Activated CD4-positive, alpha-beta T cell treated with anti-CD3 and anti-CD28 coated beads for 36 hours (primary cell): ENCODE measurements at places on chromosomes 16 and 17. TPM values are rescaled to one million over a fixed set of nuclear protein-coding genes. Genes with fewer than 3 reads are reported as not detected.
A peak's percentile ranks its signal among the peaks of the same experiment; 100 is the strongest.

The PEX12 gene
- 6.1 TPM for total RNA-seq

GRCh38 chr16:50814541-50814940 lies 72.7 kb downstream of the CYLD start:
- H3K4me3 ChIP-seq: no peak overlapping the region
- H3K4me1 ChIP-seq: no peaks in the 10 kb centered on the region
- no peaks in the 10 kb centered on the region for H3K36me3 ChIP-seq
- DNase-seq: no peak
- H3K27ac ChIP-seq: no peak overlapping the region

The KCNH4 gene
- total RNA-seq: 0.53 TPM

The IRX3 gene
- not detected for total RNA-seq

DNA sequence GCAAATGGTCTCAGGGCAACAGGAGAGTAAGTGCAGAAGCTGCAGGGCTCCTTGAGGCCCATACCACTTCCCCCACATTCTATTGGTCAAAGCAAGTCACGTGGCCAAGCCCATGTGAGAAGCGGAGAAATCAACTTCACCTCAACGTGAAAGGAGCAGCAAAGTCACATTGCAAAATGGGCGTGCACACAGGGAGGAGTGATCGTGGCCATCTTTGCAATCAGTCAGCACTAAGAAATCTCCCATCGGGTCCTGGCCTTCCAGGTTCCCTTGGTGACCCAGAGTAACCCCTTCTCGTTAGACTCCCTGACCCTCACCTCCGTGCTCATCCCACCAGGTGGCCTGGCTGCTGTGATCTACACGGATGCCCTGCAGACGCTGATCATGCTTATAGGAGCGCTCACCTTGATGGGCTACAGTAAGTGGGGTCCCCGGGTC lies 38.0 kb downstream of the SLC5A11 start:
- DNase-seq: no peak
- no peaks in the 10 kb centered on the region for H3K27me3 ChIP-seq
- no peaks in the 10 kb centered on the region for H3K36me3 ChIP-seq
- no peaks in the 10 kb centered on the region for H3K4me1 ChIP-seq
- no peak overlapping the region for H3K4me3 ChIP-seq

DNA sequence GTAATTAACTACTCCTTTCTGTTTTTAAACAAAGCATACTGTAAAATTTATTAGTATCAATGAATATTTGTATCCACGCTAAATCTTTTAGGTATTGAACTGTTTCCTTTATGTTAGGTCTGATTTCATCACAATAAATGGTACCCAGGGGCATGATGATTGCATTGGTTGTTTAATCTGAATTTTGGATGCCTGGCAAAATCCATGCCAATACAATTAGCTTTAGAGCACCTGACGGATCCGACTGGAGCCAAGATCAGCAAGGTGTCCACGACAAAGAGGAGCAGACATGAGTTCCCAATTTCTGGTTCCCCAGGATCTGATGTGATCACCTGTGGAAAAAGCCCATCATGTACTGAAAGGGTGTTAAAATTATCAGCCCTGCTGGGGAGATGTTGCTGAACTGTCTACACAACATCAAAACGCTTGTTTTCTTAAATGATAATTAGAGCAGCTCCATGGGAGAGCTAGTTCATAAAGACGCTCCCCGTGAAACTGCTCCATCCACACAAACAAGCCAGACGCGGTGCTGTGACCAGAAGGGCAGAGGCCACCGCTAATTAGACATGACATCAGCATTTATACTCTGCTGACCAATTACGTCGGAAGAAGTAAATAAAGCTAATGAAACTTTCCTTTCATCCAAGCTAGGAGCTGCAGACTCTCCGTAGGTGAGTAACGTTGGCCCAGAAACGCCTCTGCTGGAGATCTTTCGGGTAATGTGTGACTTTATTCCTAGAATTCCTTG lies 151.7 kb downstream of the CPPED1 start:
- H3K4me3 ChIP-seq: no peak overlapping the region
- H3K36me3 ChIP-seq: no peaks in the 10 kb centered on the region
- no peak overlapping the region for H3K27ac ChIP-seq
- H3K4me1 ChIP-seq: peaks cover 11% of the 10 kb centered on the region

GRCh38 chr17:58207451-58207850 lies 11.6 kb downstream of the MKS1 start:
- H3K4me3 ChIP-seq: no peak overlapping the region
- H3K36me3 ChIP-seq: peaks cover 10% of the 10 kb centered on the region
- no peak overlapping the region for H3K27ac ChIP-seq
- H3K27me3 ChIP-seq: no peaks in the 10 kb centered on the region
- no peak for DNase-seq

- peaks cover 65% of the 10 kb centered on the region for H3K4me1 ChIP-seq
- no peaks in the 10 kb centered on the region for H3K27me3 ChIP-seq
Measured at GRCh38 chr17:14123619-14124278, 54.4 kb downstream of the COX10 start.

The OXLD1 gene
- total RNA-seq: 45.3 TPM

DNA sequence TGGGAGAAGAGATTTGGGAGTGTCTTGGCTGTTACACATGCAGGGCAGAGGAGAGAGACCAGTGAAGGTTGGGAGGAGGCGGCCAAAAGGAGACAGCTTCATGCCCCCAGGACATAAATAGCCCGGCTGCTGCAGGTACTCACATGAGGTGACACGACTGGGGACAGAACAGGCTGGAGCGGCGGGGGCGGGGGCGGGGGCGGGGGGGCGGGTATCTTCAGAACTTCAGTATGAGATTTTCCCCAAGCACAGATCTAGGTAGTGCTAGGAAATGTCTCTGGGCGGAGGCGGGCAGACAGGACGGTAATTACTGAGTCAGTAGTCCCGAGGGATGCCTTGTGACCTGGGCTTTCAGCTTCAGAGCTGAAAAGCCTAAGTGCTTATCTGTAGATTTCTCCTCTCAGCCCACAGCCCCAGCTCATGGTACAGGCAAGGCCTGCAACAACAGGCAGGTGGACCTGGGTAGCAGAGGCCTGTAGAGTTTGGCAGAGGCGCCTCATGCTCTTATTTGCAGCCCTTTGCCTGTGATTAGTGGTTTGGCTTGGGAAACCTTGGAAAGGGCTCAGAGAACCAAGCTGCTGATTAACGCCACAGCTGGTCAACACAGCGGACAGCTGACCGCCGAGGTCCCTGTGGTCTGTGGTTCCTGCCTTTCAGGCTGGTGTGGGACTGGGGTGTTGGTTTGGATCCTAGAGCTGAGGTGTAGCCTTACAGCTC lies 24.5 kb downstream of the UNK start:
- H3K27ac ChIP-seq: peak overlapping the region; percentile 74
- no peak overlapping the region for H3K4me3 ChIP-seq
- H3K4me1 ChIP-seq: peaks cover 4% of the 10 kb centered on the region
- DNase-seq: no peak
- no peaks in the 10 kb centered on the region for H3K27me3 ChIP-seq

The PTX4 gene
- not detected for total RNA-seq

DNA sequence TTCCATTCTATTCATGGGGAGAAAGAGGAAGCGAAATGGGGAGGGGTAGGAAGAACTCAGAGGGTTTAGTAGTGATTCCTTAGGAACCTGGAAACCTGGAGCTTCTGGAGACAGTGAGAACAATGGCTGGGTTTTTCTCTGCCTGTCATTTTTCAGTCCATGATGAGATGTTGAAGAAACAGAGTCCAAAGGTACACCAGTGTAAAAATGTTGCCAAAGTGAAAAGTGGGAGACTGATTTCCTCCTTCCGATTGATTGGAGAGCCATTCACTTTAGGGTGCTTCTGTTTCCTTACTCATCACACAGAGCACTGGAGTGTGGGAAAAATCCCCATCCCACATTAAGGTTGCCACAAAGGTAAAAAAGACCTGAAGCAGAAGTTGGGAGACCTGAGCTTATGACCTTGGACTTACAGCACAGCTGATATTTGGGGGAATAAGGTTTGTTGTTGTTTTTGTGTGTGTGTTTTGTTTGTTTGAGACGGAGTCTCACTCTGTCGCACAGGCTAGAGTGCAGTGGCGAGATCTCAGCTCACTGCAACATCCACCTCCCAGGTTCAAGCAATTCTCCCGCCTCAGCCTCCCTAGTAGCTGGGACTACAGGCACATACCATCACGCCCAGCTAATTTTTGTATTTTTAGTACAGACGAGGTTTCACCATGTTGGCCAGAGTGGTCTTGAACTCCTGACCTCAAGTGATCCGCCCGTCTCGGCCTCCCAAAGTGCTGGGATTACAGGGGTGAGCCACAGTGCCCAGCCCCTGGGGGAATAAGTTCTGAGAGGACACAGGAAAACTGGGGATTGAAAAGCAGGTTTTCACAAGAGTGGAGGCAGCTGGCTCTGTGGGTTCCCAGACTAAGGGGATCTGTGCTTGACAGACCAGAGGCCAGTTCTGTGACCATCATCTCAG lies 1.4 kb upstream of the DHX8 start:
- peak overlapping the region; percentile 2 for H3K27ac ChIP-seq
- peaks cover 17% of the 10 kb centered on the region for H3K4me1 ChIP-seq

DNA sequence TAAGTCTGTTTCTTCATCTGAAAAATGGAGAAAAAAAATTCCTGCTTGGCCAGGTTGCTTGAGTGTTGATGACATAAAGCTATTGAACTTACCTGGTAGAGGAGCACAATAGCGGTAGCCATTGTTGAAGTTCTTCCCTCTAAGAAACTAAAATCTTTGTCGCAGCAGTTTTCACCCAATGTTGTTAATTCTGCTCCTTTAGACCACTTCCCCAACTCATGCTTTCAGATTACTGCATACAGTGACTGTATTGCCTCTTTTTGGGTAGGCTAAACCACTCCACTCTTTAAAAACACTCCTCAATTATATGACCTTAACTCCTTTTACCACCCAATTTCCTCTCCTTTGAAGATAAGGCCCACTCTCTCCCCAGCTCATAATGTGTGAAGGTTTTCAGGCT lies 35.7 kb upstream of the CCL2 start:
- no peak for DNase-seq
- no peak overlapping the region for H3K4me3 ChIP-seq
- peaks cover 37% of the 10 kb centered on the region for H3K27me3 ChIP-seq
- H3K27ac ChIP-seq: no peak overlapping the region

GRCh38 chr16:84916850-84917249 lies 94.5 kb downstream of the ZDHHC7 start:
- no peaks in the 10 kb centered on the region for H3K36me3 ChIP-seq
- peaks cover 16% of the 10 kb centered on the region for H3K27me3 ChIP-seq
- no peak overlapping the region for H3K27ac ChIP-seq
- no peak overlapping the region for H3K4me3 ChIP-seq
- no peaks in the 10 kb centered on the region for H3K4me1 ChIP-seq
- DNase-seq: no peak

The TEKT1 gene
- total RNA-seq: not detected

The SPATA32 gene
- 0.21 TPM for total RNA-seq

DNA sequence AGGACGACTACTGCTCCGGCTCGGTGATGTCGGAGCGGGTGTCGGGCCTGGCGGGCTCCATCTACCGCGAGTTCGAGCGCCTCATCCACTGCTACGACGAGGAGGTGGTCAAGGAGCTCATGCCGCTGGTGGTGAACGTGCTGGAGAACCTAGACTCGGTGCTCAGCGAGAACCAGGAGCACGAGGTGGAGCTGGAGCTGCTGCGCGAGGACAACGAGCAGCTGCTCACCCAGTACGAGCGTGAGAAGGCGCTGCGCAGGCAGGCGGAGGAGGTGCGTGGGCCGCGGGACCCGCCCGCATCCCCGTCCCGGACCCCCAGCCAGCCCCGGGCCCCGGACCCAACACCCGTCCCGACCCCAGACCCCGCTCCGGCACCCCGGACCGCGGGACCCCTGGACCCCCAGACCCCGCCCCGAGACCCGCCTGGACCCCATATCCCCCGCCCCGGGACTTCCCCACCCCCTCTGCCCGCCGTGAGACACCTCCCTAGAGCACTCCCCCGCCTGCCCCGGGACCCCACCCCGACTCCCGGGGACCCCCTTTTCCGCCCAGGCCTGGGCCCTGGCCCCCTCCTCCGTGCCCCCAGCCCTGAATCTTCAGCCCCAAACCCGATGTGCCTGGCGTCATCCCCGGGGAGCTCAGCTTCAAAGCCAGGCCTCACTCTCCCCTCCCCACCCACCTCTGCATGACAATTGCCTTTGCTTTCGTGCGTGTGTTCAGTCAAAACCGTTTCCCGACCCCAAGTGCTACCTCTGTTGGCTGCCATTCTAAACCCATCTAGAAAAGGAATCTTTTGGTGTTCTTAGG lies 594 bp downstream of the MAPK8IP3 start:
- no peaks in the 10 kb centered on the region for H3K27me3 ChIP-seq
- peak; percentile 74 for DNase-seq
- peaks cover 13% of the 10 kb centered on the region for H3K36me3 ChIP-seq
- peaks cover 34% of the 10 kb centered on the region for H3K4me1 ChIP-seq
- H3K27ac ChIP-seq: peak overlapping the region; percentile 87
- H3K4me3 ChIP-seq: peak overlapping the region; percentile 92

DNA sequence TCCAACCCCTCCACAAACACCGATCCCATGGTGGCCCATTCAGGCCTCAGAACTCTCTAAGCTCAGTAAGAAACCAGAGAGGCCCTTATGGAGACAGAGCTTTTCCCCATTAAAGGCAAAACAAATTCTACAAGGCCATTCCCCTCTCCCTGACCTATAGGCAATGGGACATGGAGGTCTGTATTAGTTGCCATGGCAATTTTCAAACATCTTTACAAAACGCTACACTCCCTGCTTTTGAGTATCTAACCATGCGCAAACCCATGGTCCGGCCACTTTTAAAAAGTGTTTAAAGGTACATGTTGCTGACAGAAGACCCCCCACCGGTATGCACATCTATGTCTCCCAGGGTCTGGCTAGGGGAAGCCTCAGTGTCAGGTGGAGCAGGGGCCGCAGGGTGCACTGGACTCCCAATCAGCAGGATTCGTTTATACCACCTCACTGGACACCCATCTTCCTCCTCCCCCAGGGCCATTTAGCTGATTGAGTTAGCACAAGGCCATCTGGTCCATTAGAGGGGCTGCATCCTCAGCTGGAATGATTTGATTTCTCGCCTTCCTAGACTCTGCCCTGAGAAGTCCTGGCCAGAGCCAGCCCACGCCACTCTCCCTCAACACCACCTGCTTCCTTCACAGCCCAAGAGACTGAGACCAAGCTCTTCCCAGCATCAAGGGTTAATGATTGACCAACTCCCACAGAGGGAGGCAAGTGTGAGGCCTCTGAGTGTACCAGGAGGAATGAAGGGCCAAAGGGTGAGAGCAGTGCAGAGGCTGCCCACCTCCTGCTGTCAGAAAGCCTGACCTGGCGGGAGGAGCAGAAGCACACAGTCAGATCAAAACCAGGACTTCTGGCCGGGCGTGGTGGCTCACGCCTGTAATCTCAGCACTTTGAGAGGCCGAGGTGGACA lies 10.9 kb downstream of the ACLY start:
- no peak overlapping the region for H3K27ac ChIP-seq
- no peaks in the 10 kb centered on the region for H3K27me3 ChIP-seq
- no peak overlapping the region for H3K4me3 ChIP-seq
- H3K4me1 ChIP-seq: no peaks in the 10 kb centered on the region
- peaks cover 72% of the 10 kb centered on the region for H3K36me3 ChIP-seq
- DNase-seq: no peak

The RMI2 gene
- total RNA-seq: 56.0 TPM

The KCNJ16 gene
- not detected for total RNA-seq

The FOXF1 gene
- total RNA-seq: not detected

DNA sequence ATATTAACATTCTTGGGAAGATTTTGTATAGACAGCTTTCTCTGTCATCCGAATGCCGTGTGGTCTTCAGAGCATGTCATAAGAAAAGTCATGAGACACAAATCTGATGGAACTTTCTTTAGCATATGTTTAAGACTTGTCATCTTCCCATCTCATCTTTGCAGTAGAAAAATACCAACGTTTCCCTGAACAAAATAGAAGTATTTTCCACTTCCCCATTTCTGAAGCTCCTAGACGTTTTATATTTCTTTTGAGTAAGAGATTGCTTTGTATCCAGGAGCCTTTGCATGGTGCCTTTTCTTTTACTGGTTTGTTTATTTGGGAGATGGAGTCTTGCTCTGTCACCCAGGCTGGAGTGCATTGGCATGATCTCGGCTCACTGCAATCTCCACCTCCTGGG lies 235.1 kb downstream of the PRKCA start:
- H3K4me3 ChIP-seq: no peak overlapping the region
- H3K4me1 ChIP-seq: peaks cover 74% of the 10 kb centered on the region
- DNase-seq: no peak
- peaks cover 11% of the 10 kb centered on the region for H3K36me3 ChIP-seq
- no peaks in the 10 kb centered on the region for H3K27me3 ChIP-seq
- no peak overlapping the region for H3K27ac ChIP-seq
